Activated CD4-positive, alpha-beta T cell treated with anti-CD3 and anti-CD28 coated beads for 24 hours (primary cell): ENCODE measurements at places on chromosomes 4 and X.

DNA sequence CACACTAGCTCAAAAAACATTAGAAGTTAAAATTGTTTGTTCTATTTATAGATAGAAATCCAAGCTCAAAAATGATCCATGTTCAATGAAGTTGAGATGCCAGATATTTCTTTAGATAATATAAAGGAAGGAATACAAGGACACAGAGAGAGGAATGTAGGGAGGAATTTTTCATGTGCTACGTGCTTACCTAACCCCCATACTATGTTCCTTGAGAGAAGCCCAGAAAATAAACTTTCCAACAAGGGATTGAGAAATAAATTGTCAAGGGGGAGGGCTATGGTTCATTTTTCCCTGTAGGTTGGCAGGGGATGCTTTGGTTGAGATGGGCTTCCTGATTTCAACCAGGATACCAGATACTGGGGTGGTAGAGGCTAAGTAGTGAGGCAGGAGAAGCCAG is 15.6 kb upstream of the ADH5 start:
- DNase-seq = no peak

- DNase-seq = no peak
These were observed 1270.0 kb downstream of the ARAP2 start for GRCh38 chr4:34974313-34974680.

DNA sequence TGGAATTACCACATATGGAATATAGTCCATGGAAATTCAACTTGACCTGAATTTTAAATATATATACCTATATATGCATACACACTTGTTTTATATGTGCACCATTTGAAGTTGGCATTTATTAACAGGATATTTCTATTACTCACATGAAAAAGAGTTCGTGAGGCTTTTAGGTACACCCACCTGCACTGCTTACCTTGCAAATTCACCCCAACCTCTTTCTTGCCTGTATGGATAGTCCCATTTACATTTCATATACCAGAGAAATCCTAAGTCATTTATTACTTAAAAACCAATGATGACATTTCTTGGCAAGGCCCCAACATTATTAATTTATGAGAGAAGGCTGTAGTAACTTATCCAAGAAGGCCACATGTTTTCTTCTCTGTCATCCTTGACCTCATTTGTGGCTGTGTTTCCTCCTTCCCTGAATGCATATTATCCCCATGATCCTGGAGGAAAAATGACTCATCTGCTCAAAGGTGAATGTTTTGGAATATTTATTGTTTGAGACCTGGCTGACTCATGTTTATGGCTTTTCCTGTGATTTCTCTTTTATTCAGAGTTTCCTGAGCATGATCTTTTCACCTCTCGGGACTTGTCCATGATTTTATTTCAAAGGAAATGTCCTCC is 62.2 kb upstream of the FAM241A start:
- DNase-seq = no peak

DNA sequence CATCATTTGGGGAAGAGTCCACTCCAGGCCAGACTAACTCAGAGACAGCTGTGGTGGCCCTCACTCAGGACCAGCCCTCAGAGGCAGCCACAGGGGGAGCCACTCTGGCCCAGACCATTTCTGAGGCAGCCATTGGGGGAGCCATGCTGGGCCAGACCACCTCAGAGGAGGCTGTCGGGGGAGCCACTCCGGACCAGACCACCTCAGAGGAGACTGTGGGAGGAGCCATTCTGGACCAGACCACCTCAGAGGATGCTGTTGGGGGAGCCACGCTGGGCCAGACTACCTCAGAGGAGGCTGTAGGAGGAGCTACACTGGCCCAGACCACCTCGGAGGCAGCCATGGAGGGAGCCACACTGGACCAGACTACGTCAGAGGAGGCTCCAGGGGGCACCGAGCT is 3.3 kb upstream of the ERAS start:
- no peak for DNase-seq

DNA sequence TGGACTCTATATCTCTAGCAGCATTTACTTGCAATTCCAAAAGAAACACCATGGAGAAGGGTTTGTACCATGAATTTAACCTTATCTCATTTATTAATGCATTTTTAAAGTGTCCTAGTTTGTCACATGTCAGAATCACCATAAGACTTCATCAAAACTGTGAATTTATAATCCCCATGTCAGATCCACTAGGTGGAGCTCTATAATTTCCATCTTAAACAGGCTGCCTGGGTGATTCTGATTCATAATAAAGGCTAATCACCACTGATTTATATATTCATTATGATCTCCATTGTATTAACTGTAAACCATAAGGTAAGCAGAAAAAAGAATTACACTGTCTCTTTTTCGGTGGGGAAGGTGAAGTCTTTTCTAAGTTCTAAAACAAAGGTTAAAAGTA is 4.0 kb downstream of the TCEAL2 start:
- no peak for DNase-seq

DNA sequence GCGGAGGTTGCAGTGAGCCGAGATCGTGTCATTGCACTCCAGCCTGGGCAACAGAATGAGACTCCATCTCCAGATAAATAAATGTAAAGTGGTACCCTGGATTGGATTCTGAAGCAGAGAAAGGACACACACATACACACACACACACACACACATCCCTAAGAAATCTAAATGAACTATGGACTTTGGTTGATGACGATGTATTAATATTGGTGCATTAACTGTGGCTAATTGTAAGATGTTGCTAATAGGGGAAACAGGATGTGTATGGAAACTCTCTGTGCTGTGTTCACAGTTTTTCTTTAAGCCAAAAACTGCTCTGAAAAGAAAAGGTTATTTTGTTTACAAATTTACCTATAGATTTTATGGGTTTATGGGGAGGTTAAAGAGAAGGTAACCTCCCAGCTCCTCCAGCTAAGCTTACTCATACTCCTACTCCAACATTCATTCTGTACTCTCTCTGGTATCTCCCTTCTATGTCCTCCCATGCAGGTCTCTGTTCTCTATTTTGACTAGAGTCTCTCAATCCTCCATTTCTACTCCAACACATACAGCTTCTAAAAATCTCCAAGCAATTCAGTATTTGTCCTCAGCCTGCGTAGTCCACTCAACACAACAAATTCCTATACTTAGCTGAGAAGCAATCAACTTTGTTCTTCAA is 46.5 kb upstream of the RELL1 start:
- no peak for DNase-seq

DNA sequence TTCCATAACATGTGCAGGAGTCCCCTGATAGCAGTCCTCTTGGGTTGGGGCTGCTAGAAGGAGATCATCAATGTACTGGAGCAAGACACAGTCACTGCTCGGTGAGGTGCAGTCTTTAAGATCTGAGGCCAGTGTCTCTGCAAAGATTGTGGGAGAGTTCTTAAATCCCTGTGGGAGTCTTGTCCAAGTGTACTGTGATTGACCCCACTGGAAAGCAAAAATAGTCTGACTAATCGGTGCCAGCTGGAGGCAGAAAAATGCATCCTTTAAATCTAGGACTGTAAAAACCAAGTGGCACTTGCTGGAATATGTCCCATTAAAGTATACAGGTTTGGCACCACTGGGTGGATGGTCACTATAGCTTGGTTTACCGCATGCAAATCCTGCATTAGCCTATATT is 31.1 kb downstream of the SULT1E1 start:
- no peak for DNase-seq

DNA sequence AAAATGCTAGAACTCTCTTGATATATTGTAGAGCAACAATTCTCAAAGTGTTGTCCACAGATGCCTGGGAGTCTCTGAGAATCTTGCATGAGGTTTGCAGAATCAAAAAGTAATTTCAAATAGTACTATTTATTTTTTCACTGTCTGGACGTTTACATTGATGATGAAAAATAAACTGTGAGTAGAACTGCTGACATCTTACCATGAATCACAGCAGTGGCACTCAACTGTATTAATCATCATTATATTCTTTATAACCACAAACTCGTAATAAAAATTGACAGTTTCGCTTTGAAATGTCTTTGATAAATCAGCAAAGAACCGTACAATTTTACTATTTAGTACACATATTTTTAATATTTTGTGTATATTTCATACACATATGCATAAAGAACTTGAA is 94.5 kb downstream of the NAF1 start:
- no peak for DNase-seq

DNA sequence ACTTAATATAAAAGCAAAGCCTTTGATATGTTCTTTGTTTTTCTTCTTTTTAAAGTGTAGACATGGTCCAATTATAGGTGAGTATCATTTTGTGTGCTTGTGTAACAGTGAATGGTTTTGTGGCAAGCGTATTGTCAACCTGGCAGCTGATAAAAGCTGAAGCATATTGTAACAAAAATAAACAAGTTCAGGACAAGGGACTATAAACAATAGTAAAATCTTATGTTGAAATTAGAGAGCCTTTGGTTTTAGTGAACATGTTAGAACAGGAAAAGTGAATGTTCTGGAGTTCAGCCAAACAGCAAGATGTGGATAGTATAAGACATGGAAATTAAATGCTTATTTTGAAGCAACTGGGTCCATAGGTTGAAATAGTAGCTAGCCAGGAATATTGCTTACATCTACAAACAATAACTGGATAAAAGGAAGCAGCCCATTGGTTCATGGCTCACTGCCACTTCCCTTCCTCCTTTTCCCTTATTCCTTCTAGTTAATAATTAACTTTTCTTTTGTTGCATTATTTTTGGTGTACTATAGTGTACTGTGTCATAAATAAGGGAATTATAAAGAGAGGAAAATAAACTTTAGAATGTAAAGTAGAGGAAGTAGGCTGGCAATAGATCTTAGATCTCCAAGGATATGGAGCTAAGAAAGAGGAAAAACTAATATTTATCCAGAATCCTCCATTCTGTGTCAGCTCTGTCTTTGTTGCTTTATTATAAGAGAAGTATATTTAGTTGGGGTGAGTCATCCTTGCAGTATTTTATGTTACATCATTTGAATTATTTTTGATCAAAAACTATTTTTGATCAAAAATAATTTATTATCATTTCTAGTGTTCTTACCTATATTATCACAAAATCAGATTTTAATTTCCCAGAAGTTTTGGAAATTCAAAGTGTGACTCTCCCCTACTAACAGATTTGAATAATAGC is 65.6 kb downstream of the MRPL1 start:
- DNase-seq = no peak

DNA sequence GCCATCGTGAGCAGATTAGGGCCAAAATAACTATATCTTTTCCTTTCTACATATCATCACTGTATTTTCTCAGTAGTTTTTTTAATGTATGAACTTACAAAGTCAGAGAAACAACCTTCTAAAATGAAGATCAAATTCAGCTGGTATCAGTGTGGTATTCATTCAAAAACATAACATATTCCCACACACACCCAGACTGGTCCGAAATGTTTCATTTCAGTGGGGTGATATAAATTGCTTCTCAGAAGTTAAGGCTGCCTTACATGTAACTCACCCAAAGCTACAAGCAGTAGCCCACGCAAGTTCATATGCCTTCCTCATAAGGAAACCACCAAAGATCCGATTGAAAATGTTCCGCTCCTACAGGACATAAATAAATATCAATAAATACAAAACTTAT is 37.8 kb downstream of the ACOT9 start:
- no peak for DNase-seq

- DNase-seq = no peak
These were observed 1906.2 kb downstream of the C4orf33 start for GRCh38 chr4:131002132-131002531.

GRCh38 chr4:10492464-10492863 is 35.2 kb upstream of the ZNF518B start:
- DNase-seq = no peak

DNA sequence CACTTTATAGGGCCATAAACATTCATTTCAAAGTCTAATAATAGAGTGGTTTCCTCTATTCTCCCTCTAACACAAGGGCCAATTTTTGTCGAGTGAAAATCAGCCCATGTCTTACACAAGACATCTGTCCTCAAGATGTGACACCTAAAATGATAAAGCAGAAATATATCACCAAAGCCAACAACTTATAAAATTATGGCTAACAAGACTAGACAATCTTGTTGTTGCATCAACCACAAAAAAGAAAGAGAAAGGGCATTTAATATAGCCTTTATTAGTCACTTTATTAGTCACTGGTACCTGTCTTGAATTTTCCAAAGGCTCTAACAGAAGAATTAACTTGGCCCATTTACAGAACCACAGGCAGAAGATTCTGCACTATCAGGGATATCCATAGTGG is 161.6 kb downstream of the SMIM20 start:
- no peak for DNase-seq

DNA sequence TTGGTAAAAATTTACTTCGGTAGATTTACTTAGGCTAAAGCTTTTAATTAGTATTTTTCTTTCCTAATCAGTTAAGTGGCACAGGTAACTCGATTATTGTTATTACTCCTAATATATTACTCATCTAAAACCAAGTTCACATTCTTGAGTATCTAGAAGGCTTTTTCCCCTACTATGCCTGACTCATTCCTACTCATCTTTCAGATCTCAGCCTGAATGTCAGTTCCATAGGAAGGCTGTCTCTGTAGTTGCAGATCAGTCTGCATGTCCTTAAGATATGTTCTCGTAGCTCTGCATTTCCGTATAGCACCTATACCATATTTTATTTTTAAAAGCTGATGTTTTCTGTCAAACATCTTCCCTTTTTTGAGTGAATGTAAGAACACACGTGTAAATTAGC is 5.9 kb upstream of the FAM184B start:
- DNase-seq = no peak

GRCh38 chr4:37678624-37679023 is 7.6 kb downstream of the RELL1 start:
- no peak for DNase-seq

DNA sequence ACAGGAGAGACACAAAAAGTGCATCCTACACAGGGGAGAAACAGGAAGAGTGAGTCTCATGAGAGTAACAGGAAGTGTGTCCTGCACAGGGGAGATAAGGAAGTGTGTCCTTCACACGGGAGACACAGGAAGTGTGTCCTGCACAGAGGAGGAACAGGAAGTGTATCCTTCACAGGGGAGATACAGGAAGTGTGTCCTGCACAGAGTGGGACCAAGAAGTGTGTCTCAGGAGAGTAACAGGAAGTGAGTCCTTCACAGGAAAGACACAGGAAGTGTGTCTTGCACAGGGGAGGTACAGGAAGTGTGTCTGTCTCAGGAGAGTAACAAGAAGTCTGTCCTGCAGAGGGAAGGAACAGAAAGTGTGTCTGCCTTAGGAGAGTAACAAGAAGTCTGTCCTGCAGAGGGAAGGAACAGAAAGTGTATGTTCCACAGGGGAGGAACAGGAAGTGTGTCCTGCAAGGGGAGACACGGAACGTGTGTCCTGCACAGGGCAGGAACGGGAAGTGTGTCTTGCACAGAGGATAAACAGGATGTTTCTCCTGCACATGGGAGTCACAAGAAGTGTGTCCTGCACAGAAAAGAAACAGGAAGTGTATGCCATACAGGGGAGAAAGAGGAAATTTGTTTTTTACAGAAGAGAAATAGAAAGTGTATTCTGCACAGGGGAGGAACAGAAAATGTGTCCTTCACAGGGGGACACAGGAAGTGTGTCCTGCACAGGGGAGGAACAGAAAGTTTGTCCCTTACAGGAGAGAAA is 102.0 kb downstream of the ARSF start:
- DNase-seq = no peak

- no peak for DNase-seq
These were observed 8.9 kb upstream of the PCDH18 start for GRCh38 chr4:137541181-137541580.
